Activated T-helper 9 cell treated with anti-CD3 and anti-CD28 coated beads, Interleukin-2, amount 50 U/mL, for 16 hours (primary cell): ENCODE measurements at places on chromosomes 11 and 22.

- no peak for DNase-seq
Measured at GRCh38 chr22:23769321-23769965, 1.7 kb upstream of the CHCHD10 start.

GRCh38 chr11:69524291-69524882 lies 42.9 kb downstream of the LINC01488 start:
- no peak for DNase-seq

GRCh38 chr22:21042978-21043859 lies 2.5 kb upstream of the LRRC74B start:
- DNase-seq = no peak

- DNase-seq = no peak
Measured at GRCh38 chr11:79458709-79459108, 17.9 kb upstream of the TENM4 start.

- no peak for DNase-seq
Measured at GRCh38 chr11:102097186-102097585, 13.1 kb upstream of the YAP1 start.

DNA sequence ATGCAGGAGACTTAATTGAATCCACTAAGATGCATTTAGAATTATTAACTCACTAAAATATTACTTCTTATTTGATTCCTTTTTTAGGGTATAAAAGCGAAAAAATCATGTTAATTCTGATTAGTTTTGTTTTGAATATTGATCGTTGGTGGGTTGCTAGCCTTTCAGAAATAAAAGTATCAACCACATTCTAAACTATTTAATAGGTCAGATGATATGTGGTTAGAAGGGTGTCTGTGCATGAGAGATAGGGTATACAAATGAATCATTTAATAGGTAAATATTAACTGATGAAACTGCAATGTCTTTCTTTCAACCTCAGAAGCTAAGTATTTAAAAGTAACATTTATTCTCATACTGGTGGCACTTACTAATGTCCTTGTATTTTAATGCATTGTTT lies 515.1 kb downstream of the CNTN5 start:
- no peak for DNase-seq

DNA sequence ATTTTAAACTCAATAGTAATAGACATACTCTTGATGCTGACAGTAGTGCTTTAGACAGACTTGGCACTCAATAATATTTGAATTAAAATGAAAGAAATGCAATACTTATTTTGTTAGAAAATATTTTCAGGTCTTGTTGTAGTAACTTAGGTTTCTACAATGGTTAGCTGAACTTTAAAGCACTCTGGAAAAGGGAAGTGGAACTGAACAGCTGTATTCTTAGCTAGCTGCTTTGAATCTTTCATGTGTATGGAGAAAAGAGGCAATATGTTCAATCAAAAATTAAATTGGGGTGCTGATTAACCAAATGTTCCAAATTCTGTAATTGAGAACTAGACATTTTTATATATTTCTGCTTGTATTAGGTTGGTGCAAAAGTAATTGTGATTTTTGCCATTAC lies 517.9 kb upstream of the RAG2 start:
- DNase-seq = no peak

GRCh38 chr22:26643418-26644100 lies 13.8 kb upstream of the MIAT start:
- no peak for DNase-seq

DNA sequence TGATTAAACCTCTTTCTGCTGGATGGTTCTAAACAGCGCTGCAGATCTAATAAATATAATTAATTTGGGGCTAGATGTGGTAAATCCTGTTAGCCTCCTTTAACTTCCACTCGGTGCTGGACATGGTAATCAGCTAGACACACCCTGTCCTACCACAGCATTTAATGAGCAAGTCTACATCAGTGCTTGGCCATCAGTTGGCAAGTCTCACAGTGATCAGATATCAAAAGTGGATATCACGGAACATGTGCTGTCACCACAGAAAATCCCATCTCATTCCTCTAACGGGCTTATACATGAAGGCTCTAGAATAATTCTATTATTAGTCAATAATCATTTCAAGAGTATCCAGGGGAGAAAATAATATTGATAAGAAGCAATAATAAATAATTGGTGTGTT lies 5.6 kb upstream of the USP28 start:
- no peak for DNase-seq

GRCh38 chr11:110069158-110069737 lies 23.9 kb upstream of the ZC3H12C start:
- DNase-seq = no peak

- DNase-seq = no peak
Measured at GRCh38 chr11:86816251-86816726, 15.9 kb downstream of the PRSS23 start.

DNA sequence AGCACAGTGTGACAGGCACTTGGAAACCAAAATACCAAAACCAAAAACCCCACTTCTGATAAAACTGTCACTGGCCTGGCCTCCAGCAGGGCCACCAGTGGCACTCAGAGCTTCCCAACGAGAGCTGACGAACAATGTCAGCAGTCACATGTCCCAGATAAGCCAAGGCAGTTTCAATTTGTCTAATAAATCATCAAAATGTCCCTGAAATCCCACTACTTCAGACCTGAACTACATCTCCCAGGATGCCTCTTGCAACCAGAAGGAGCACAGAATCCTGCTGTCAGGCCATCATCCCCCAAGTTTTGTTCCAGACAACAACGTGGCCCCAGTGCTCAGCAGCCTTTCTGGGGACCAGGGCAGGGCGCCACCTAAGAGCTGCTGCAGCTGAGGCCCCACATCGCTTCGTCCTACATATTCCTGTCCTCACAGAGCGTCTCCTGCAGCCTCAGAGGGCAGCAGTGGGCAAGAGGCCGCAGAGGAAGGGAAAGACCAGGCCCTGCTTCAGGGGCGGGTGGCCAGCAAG lies 25.1 kb downstream of the LRFN4 start:
- no peak for DNase-seq

- DNase-seq = no peak
Measured at GRCh38 chr22:35611200-35611890, 5.8 kb downstream of the MB start.

GRCh38 chr11:11866203-11866602 lies 24.4 kb downstream of the USP47 start:
- DNase-seq = no peak

GRCh38 chr22:35491908-35492380 lies 48.7 kb upstream of the RASD2 start:
- no peak for DNase-seq

GRCh38 chr11:130744794-130745193 lies 171.5 kb downstream of the SNX19 start:
- no peak for DNase-seq

DNA sequence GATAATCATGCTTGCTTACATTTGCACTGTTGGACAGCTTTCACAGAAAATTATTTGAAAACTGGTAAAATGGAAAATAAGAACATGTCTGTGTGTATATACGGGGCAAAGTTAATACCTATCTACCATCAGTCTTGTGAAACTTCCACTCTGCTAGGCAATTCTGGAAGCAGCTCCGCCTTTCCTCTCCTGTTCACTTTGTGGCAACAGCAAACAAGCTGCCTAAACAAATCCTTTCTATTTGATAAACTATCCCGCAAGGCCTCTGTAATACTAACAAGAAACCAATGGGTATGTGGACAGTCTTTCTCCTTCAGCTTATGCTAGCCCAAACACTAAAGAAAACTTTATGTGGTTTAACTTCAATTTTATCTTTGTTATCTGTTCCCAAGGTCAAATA lies 39.2 kb upstream of the RAPSN start:
- DNase-seq = no peak

GRCh38 chr22:43475549-43476076 lies 63.8 kb downstream of the MPPED1 start:
- DNase-seq = no peak

DNA sequence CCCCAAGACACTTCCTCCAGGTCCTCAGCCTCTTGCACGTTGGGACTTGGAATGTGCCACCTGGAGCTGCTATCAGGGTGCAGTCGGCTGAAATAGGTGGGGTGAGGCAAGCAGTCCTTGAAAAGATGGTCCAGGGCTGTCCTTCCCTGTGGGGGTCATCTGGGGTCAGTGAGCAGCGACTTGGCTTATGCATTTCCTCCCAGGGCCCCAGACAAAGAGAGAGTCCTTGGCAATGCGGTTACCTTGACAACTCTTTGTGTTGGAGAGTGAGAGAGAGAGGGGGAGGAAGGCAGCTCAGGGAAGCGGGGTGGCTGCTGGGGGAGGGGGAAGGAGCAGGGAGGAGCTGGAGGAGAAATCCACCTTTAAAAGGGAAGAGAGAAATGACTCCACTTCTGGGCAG lies 93.8 kb downstream of the MIAT start:
- DNase-seq = no peak

- no peak for DNase-seq
Measured at GRCh38 chr11:67632175-67632981, 2.6 kb upstream of the NUDT8 start.

DNA sequence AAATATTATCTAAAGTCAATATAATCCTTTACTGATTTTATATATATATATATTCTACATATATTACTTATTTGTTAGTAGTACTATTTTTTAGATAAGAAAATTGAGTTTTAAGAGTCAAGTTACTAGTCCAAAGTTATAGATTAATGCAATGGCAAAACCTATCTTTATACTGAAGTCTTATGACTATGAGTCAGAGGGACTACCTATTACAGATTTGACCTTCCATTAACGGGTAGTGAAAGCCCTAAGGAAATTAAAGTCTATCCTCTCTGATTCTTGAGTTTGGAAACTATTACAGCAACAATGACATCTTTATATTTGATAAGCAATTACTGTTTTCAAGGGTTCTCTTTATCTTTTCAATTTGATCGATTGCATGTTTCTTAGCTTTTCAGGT lies 315.8 kb downstream of the CASP12 start:
- DNase-seq = no peak

DNA sequence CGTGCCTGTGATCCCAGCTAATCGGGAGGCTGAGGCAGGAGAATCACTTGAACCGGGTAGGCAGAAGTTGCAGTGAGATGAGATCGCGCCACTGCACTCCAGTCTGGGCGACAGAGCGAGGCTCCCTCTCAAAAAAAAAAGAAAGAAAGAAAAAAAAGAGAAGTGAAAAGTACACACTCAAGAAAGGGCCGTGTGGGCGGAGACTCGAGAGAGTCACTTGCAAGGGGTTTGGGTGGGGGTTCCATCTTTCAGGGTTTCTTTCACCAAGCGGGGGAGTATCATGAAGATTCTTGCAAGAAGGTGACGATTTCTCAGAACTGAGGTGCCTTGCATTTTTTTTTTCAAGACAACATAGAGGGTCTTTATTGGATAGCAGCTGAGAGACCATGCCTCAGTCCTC lies 4.0 kb upstream of the IFITM5 start:
- DNase-seq = no peak

GRCh38 chr11:110988671-110989070 lies 256.9 kb upstream of the POU2AF2 start:
- no peak for DNase-seq

- DNase-seq = no peak
Measured at GRCh38 chr11:838441-839279, 3.7 kb downstream of the POLR2L start.

- no peak for DNase-seq
Measured at GRCh38 chr22:45376009-45376408, 37.4 kb downstream of the SMC1B start.

DNA sequence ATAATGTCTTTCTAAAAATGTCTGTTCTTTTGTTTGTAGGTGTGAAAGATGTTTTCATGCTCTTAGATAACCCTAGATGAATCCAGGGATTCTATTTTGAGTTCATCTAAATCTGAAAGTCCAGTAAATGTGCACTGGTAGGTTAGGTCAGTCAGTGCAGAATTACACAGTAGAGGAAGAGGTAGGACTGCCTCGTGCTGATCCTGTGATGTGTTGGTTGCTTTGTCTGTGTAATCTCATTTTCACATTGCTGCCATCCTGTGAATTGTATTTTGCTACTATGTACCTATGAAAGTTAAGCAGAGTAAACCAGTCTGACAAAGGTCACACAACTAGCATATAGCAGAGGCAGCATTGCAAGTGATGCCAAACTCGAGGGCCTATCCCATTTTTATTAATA lies 36.5 kb downstream of the ATXN10 start:
- no peak for DNase-seq

DNA sequence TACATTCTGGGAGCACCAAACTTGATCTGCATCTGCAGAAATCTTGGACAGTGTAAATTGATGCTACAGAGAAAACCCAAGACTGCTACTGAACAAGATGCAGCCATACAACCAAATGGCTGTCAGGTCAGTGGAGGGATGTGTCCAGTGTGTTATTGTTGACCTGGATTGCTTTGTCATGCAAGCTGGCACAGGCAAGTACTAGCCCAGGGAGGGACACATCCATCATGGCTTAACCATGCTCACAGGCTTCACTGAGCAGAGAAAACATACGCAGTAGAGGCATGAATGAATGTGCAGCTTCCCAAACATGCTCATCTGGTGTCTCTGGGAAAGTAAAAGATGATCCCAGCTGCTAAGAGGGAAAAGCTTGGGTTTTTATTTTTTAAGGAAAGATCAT lies 93.6 kb downstream of the MTNR1B start:
- no peak for DNase-seq

DNA sequence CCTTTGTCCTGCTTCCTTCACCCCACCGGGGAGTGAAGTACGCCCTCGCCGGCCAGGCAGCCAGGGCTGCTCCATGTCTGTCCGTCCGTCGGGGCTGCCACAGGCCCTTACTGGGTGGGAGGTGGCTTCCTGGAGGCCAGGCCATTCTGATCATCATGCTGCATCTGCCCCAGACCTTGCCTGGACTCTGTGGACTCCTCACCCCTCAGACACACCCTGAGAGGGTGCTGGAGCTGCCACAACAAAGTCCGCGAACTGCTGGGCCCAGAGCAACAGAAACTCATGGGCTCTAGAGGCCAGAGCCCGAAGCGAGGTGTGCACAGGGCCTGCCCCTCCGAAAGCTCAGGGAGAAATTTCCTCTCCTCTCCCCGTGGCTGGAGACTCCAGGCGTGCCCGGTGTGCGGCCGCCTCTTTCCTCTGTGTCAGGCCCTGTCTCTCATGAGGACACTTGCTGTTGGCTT lies 124.2 kb downstream of the KCNQ1OT1 start:
- DNase-seq = no peak

GRCh38 chr11:78784321-78785061 lies 209.8 kb upstream of the NARS2 start:
- DNase-seq = no peak

- no peak for DNase-seq
Measured at GRCh38 chr11:2700415-2701211, 819 bp upstream of the KCNQ1OT1 start.

- DNase-seq = no peak
Measured at GRCh38 chr11:131670876-131671275, 300.5 kb downstream of the NTM start.

GRCh38 chr11:44886790-44887140 lies 63.9 kb downstream of the TP53I11 start:
- DNase-seq = no peak

- DNase-seq = no peak
Measured at GRCh38 chr11:18071098-18071705, 25.1 kb upstream of the TPH1 start.

GRCh38 chr11:773425-773824 lies 3.9 kb downstream of the GATD1 start:
- DNase-seq = no peak

- DNase-seq = no peak
Measured at GRCh38 chr11:47418454-47419259, 7.6 kb downstream of the PSMC3 start.

GRCh38 chr22:19166421-19166820 lies 12.1 kb downstream of the SLC25A1 start:
- no peak for DNase-seq

- no peak for DNase-seq
Measured at GRCh38 chr22:46242076-46242475, 8.0 kb downstream of the CDPF1 start.
